GM12865 (cell line): ENCODE measurements at places on chromosomes 11 and 22.

GRCh38 chr11:133501643-133502539 is 30.4 kb downstream of the OPCML start:
- no peak for DNase-seq

DNA sequence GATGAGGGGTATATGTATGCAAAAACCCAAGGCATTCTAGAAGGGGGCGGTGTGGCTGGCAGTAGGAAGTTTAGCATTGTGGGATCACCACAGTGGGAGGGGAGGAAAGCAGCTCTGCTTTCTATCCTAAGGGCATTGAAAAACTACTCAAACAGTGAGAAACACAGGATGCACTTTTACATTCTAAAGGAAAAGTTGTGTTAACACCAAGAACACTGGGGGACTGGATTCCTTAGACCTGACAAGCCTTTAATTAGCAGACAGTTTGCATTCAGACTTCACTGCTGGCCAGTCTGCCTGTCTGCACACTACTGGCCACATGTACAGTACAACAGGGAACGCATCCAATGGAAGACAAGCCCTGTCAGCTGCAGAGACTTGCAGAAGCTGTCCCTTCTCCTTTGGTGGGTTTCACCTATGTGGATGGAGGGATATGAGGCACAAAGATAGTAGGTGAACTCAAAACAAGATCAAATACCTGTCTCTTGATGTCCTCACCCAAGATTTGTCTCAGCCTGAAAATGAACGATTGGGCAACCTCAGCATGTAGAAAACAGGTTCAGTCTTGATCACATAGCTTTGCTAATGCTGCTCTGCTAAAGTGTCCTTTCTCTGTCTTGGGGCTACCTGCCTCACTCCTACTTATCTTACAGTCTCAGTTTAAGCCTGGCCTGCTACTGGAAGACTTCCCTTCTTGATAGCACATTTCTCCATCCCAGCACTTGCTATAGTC is 64.8 kb downstream of the TENM4 start:
- no peak for DNase-seq

- DNase-seq, result no peak
Observed at GRCh38 chr11:47553406-47553743, 443 bp upstream of the CELF1 start.

GRCh38 chr22:29003975-29004646 is 57.5 kb downstream of the C22orf31 start:
- no peak for DNase-seq

GRCh38 chr11:113415343-113415742 is 27.8 kb downstream of the ANKK1 start:
- no peak for DNase-seq

- no peak for DNase-seq
Observed at GRCh38 chr11:111736181-111736590, 30.0 kb downstream of the PPP2R1B start.

DNA sequence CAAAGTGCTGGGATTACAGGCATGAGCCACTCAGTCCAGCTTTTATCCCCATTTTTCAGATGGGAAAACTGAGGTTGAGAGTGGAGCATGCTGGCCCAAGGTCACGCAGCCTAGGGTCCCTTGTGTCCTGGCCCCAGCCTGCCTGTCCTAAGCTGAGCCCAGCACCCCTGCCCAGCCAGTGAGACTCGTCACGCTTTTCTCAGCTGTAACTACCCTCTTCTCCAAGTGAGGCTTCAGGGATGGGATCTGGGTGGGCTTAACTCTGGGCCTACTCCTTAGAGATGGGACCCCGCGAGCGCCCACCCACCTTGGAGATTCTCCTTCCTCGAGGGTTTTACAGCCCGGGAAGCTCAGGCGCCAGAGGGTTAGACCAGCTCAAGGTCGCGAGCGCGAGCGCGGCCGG is 390 bp upstream of the TMEM151A start:
- DNase-seq, result no peak

- DNase-seq, result peak; percentile 94
Observed at GRCh38 chr11:130916238-130916855, at the start of gene SNX19. SNX19 (minus strand) TSS chr11:130916479; CDS start chr11:130915939, 540 bp downstream.
